CD14-positive monocyte (primary cell): ENCODE measurements at places on chromosomes 13 and 19. TPM values are rescaled to one million over a fixed set of nuclear protein-coding genes. Genes with fewer than 3 reads are reported as not detected.

- DNase-seq: no peak
These were observed 40.3 kb downstream of the RHPN2 start for GRCh38 chr19:33024398-33024797.

DNA sequence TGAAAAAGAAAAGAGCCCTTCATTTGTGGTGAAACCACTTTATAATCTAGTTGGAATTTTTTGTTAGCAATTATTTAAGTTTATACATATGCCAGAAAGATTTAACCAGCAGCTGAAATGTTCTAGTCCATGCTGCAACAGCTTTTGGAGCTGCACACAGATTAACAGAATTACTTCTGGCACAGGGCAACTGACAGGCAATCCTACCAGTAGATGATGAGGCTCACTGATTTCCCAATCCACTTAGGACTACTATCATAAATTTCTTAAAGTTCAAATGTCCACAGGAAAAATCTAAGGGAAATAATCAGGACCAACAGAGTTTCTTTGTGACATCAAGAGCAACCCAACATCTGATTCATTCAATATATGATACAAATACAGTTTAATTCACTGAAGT lies 78.8 kb downstream of the CRYL1 start:
- DNase-seq: no peak

- no peak for DNase-seq
These were observed 8.6 kb upstream of the BCAT2 start for GRCh38 chr19:48819366-48819816.

DNA sequence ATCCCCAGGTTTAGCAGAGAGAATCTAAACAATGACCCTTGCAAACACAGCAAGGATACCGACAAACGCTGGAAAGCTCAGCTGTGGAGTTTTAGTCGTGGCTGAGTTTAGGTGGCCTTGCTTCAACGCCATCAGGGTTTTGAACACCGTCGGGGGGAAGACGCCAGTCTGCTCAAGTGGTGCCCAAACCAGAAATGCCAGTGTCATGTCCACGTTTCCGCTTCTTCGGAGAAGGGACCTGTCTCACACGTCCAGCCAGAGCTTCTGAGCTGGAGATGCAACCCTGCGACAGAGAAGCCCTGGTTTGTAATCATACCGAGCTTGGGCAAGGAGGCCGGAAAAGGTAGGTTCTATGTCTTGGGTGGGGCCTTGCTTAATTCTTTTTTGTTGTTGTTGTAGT lies 42.6 kb upstream of the ATP11A start:
- no peak for DNase-seq

ZNF615 gene
- polyA plus RNA-seq: 1.8 TPM

DNA sequence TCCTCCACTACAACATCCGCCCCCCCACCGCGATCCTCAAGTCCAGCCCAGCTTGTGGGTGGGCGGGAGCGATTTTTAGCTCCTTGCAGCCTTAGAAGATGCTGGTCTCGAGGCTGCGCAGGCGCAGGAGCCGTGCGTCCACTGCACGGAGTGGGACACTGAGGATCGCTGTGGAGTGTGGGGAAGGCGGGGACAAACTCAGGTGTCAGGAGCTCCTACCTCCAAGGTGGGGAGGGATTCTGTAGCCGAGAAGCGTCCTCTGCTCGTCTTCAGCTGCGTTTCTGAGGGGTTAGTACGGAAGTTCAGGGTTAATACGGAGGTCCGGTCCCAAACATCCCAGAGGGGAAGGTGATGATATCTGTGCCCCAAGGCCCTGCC lies at the start of gene RTBDN:
TSS of gene RTBDN (minus strand) at position 14 of the 378 bp plus-strand sequence. CDS start 4,600 bp downstream, outside the sequence.
- no peak for DNase-seq

DNA sequence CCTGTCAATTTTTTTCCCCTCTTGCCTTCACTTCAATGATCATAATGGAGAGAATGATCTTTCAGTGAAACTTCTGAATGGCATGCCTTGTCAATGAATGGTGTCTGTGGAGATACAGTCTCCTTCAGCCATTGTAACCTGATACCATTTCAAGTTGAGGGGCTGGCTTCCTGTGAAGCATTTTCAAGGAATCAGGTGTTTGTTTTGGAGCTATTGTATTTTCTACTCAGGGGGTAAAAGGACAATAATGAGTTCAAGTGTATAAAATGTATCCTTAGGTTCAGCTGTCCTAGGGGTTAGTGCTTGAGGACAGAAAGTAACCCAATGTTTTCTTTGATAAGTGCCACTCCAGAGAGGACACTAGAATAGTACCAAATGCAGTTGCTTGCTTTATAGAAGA lies 23.8 kb upstream of the CBY2 start:
- no peak for DNase-seq

C19orf85 gene
- not detected for polyA plus RNA-seq

- DNase-seq: no peak
These were observed 37.7 kb upstream of the MCF2L start for GRCh38 chr13:112931028-112931934.

DNA sequence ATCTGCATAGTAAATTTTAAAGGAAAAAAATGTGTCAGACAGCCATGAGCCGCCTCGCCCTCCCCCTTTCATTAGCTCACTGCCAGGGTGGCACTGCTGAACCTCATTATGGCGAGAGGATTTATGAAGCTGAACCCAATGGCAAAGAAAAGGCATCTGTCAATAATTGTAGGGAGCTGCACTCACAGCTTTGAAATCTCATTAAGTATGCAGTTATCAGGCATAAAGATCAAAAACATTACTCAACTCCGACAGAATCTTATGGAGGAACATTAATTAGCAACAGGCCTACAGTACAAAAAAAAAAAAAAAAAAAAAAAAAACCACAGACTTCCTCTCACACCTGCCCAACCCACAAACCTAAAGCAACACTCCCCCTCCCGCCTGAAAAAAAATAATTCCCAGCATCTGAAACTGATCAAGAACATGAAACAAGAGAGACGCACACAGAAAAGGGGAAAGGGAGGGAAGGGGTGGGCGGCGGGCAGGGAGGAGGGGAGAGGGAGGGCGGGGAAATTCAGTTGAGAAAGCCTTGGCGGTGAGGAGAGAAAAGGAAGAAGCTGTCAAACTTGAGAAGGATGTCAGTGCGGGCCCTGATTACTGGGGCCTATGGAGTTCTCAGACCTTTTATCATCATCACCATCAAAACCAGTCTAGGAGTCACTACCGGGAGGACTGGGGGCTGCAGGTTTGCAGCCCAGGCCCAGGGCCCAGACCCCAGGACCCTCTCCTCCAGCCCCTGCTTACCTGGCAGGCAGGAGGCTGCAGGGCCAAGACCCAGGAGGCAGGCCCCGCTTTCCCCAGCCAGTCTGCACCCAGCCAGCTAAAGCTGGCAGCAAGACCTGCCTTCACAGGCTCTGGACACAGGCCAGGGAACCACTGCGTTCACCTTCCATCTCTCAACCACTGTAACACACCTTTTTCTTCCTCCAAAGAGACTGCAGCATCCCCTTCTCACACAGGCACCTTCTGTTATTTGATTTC lies 8.9 kb downstream of the TSHZ3 start:
- no peak for DNase-seq

GRCh38 chr13:113544071-113544891 lies 40.3 kb upstream of the TFDP1 start:
- no peak for DNase-seq

- no peak for DNase-seq
These were observed 533 bp downstream of the ZNF544 start for GRCh38 chr19:58229255-58229639.

DNA sequence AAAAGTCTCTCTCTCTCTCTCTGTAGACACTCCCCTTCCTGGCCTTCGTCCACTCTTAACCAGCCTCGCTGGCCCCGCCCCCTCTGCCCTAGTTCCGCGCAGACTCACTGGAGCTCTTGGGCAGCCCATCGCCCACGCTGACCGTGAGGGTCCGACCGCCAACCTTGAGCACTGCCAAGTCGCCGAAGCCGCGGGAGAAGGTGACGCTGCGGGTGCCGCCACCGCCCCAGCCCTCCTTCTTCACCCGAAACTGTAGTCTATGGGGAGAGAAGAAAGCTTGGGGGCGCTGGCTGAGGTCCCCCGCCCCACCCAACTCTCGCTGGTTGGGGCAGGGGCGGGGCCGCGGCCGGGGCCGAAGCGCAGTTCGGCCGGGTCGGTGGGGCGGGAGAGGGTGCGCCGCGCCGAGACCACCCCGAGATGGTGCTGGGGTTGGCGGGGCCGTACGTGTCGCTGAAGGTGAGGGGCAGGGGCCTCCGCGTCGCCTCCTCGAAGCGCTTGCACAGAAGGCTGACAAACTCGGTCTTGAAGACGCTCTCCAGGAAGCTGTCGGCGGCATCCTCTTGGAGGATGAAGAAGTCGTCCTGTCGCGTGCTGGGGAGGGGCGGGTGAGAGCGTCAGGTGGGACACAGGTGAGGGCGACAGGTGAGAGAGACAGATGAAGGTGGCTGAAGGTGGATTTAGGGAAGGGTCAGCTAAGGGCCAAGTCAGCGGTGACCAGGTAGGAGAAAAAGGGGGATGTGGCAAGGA lies 12.6 kb upstream of the ZNF414 start:
- no peak for DNase-seq

LILRA1 gene
- polyA plus RNA-seq: 151 TPM

GRCh38 chr13:21458451-21458812 lies 671 bp downstream of the ZDHHC20 start:
- no peak for DNase-seq

DNA sequence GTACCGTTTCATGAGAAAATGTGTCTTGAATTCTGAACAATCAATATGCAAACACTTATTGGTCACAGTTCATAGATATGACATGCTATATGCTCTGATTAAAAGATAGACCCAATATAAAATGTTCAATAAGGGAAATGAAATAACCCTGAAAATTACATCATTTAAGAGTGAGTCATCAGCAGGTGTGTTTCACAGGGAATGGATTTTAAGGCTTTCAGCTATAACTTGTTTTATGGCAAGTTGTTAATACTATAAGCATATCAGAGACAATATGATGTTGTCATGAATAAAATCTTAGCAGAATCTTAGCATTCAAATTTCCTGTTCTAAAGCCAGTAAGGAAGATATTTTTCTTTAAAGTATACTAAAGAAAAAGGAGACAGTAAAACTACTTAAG lies 483.4 kb upstream of the PCDH9 start:
- no peak for DNase-seq

DNA sequence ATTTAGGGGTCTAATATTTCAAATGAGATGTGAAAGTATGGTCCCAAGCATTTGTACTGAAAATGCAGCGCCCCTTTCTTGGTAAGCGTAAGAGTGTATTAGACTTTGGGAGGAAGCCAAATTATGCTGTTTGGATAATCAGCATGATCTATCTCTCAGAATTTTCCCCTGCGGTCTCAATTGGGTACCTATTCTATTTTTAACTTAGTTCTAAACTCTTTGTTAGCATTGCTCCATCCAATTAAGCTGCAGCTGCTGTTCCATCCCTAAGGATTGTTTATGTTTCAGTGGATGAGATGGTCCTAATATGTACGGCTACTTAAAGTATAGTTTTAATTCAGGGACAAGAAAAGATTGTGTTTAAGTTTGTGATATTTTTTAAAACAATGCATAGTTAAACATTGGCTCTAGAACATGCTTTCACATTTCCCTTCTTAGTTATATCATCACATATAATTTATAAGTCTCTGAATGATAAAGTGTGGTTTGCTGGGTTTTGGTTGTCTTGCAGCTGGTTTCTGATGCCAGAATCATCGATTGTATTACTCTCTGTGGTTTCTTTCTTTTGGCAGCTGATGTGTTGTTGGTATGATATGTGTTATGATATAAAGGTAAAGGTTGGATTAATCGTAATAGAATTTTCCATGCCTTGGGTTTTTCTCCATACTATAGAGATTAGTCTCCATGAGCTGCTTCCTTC lies 15.0 kb downstream of the POLR1D start:
- no peak for DNase-seq

SRRM5 gene
- polyA plus RNA-seq: not detected
